ENCODE measurements at places on chromosomes 2 and 18.

DNA sequence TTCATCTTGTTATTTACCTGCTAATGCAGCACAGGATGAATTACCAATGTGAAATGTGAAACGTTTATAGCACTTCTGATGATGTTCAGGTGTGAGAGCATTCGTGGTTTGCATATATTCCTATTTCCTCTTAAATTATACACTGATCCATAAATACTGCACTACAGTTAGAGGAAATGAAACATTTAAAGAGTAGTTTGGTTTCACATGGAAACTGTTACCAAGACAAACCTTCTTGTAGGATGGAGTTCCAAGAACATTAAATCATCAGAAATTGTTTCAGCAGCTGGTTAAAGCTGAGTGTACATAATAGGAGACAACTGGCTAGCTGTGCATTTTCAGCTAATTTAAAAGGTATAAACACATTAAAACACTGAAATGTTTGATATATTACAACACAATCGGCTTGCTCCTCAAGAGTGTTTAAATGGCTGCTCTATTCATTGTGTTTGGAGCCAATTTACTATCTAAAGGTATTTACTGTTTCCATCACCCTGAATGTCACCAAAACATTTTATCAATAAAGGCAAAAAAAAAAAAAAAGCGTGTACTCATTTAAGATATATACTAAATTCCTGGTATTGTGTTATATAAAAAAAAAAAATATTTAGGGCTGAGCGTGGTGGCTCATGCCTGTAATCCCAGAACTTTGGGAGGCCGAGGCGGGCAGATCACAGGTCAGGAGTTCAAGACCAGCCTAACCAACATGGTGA, 100.6 kb downstream of the DYM start:
- DNase-seq, result no peak

DNA sequence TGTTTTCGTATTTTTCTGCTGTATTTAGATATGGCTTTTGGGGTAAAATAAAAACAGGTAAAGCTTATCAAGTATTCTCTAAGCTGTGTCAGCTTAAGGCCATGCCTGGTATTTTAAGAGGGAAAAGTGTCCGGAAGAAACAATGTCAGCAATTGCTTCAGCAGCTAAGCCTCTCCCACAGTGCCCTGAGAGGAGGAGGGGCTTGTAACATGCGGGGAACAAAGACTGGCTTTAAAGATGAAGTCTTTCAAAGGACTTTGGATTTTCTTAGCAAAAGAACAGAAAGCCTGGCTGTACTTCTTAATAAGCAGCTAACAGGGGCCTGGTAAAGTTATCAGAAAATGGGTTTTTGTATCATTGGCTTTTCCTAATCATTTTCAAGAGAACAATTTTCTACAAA, 102.8 kb downstream of the PXDN start:
- DNase-seq, result peak; percentile 16

DNA sequence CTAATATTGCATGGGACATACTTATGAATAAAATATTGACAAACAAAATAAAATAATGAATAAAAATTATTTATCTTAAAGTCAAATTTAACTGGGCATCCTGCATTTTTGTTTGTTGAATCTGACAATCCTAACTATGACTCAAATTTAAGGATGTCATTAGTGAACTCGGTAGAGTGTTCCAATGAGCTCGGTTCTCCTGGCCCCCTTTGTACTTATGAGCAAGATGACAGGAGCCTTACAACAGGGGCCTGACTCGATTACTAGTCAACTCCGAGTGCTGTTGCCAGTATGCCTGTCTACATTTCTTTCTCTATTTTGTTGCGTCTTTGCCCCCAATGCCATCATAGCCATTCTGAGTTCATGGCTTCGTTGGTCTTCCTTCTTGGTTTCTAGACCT, 40.3 kb downstream of the HRH4 start:
- no peak for DNase-seq

DNA sequence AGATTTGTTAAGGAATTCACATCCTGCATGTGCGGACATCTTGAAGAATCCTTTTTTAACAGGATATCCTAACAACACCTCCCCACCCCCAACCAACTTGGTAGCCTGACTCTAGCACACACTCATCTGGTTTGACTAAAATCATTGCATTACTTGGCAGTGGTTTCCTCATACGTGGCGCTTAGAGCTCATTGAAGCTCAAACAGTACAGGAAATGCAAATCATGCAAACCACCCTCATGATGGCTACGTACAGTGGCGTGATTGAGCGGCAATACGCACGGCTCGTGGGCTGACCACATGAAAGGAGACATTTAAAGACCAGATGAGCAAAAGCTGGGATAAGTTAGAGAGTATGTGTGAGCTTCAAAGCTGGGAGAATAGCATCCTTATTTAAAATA, 336.2 kb downstream of the ZEB2 start:
- DNase-seq, result no peak

DNA sequence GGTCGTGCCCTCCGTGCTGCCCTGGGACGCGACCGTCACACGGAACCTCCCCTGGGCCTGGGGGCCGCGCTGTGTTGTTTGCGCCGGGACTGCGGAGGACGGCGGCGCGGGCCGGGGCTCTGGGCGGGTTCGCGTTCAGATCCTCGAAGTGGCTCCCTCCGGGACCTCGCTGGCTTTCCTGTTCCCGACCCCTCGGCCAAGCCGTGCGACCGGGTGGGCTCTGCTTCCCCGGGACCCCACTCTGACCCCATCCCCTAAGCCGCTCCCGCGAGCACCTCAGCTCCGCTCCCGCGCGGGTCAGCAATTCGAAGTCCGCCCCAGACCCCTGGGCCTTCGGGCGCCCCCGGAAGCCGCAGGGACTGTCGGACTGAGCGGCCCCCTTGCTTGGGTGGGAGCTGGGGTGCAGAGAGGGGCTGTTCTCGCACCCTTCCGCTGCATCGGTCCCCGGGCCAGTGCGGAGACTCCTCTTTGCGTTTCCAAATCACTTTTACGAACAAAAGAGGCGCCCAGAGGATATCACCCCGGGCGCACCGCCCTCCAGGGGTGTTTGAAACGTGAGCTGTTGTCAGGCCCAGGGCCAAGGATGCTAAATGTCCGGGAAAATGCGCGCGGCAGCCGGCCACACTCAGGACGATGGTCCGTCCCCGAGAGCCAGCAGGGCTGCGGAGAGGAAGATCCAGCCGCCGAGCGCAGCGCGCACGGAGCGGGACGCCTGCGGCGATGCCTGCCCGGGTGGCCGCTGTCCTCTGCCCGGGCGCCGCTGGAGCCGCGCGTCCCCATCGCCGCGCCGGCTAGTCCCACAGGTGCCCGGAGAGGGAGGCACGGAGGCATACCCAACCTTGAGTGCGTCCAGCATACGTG, 73.5 kb downstream of the ZCCHC2 start:
- DNase-seq, result peak; percentile 16

- no peak for DNase-seq
Measured at GRCh38 chr2:71462641-71463341, 9.4 kb downstream of the DYSF start.

DNA sequence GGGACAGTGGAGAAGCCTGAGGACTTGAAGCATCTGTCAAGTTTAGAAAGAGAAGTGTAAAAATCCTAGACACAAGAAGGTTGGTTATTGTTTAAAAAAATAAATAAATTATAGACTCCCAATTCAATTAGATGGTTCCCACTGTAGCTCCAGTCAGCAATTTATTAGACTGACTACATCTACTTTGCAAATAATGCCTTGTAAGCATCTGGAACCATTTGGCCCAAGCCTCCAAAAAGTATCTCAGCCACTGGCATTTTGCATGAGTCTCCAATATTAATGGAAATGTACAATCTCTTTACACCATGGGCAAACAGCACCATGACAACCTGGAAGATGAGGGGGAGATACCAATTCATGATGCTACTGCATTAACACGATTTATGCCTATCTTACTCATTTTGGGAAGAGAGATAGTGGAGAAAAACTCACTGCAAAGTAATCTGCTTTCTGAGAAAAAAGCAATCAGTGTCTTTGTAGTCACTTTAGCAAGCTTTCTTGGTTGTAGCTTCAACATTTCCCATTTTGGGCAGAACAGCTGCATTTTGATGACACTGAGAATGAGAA, 2.8 kb downstream of the NYAP2 start:
- no peak for DNase-seq

- no peak for DNase-seq
Measured at GRCh38 chr2:203621981-203622515, 84.4 kb upstream of the CD28 start.

- no peak for DNase-seq
Measured at GRCh38 chr2:240353086-240353798, 82.2 kb upstream of the GPC1 start.

DNA sequence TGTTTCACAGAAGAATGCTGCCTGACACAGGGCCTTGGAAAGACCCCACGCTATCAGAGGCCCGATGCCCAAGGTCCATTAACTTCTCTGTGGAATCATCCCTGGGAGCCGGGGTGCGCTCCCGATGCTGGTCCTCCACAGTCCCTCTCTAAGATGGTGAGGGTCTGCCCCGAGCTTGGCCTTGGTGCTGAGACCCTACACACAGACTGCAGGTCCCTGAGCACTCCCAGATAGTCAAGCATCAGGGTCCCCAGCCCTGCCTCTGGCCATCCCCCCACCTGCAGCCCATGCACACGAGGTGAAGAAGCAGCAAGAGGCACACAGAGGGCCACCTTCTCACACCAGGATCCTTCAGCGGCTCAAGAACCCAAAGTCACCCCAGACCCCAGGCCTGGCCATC, 263.3 kb downstream of the MYCN start:
- DNase-seq, result no peak

DNA sequence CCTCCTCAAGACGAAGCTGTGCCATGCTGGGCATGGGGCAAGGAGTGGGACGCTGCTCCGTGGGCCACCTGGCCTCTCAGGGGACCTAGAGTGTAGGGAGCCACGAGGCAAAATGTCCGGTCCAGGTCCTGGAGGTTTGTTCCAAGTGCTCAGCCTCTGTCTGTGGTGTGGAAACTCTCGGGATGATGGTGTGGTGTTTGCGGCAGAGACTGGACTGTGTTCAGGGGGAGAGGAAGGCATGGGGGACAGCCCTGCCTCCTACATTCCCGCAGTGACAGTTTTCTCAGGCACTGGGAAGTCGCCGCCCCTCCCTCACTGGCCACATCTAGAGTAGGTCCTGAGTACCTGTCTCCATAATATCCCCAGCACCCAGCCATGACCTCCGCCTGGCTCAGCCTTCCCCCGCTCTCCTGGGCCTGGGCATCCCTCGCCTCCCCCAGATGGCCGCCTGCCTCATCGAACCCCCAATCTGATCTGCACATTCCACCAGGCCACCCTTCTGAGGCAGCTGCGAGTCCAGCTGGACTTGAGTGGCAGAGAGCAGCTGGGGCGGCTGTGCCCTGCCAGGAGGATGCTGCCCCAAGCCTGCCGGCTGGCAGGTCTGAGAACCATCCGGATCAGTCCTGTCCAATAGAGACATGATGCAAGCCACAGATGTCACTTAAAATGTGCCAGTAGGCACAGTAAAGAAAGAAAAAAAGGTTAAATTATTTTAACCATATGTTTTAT, 6.2 kb downstream of the KCNIP3 start:
- no peak for DNase-seq

- no peak for DNase-seq
Measured at GRCh38 chr2:1741851-1742250, 2.5 kb downstream of the PXDN start.

- no peak for DNase-seq
Measured at GRCh38 chr18:47632970-47633635, 297.4 kb downstream of the SMAD2 start.

DNA sequence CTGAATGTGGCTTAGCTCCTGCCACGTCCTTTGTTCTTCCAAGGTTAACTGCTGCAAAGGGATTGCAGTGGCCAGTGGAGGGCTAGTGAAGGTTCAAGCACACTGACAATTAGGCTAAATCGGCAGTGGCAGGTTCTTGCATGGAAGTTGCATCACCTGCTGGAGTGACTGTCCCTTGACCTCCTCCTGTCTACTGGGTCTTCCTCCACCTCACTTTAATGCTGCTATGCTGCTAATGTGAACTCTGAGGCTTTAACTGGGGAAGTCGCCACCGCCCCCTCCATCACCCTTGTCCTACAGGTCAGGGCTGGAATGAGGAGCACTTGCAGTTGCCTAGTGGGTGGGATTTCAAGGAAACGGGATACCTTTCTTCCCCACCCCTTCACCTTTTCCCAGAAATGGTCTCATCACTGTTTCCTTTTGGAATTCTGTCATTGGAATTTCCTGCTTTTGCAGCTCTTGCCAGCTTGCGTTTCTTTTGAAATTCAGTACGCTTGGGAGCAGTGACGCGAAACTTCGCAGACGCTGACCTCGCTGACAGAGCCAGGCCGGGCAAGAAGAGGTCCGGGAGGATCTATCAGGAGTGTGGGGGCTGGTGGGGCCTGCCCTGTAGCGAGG, 150.3 kb downstream of the SH3RF3 start:
- no peak for DNase-seq

DNA sequence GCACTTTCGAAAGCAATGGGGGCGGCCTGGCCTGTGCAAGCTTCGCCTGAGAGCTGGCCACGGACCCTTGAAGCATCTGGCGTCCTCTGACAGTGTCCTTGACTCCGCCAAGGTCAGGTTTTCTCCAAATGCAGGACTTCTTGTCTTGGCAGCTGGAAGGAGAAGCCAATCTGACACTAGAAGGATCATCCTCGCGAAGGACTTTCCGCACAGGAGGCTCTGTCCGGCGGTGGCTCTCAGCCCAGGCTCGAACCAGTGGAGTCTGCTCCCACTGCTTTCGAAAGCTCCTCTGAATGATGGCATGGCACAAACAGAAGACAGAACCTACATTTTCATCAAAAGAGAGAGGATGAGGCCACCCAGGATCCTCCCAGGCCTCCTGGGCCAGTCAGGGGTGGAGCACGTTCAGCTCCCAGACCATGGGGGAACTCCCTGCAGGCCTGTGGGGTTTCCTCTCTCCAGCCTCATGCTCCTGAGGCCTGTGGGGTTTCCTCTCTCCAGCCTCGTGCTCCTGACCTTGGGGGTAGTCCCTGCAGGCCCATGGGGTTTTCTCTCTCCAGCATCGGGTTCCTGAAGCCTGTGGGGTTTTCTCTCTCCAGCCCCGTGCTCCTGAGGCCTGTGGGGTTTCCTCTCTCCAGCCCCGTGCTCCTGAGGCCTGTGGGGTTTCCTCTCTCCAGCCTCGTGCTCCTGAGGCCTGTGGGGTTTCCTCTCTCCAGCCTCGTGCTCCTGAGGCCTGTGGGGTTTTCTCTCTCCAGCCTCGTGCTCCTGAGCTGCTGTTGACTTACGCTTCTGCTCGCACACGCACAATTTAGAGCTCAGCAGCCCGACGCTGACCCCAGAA, 396.5 kb upstream of the SALL3 start:
- no peak for DNase-seq

DNA sequence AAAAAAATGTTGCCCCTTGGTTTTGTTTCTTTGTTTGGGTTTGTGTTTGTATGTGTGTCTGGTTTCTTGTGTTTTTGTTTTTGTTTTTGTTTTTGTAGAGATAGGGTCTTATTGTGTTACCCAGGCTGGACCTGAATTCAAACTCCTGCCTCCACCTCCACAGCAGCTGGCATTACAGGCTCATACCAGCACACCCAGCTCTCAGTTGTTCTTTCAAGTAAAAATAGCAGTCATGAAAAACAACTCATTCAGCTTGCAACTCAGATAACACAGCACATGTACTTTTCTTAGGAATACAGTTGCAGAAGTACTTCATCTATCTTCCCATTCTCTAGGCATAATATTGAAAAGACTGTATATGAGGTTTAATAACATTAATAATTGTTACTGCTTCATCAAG, 37.0 kb downstream of the ZC3H8 start:
- DNase-seq, result no peak

GRCh38 chr2:50763776-50764175, 268.2 kb downstream of the NRXN1 start:
- no peak for DNase-seq

Data from NCI-H510A (cell line).